ENCODE measurements at places on chromosomes 2 and 18.

DNA sequence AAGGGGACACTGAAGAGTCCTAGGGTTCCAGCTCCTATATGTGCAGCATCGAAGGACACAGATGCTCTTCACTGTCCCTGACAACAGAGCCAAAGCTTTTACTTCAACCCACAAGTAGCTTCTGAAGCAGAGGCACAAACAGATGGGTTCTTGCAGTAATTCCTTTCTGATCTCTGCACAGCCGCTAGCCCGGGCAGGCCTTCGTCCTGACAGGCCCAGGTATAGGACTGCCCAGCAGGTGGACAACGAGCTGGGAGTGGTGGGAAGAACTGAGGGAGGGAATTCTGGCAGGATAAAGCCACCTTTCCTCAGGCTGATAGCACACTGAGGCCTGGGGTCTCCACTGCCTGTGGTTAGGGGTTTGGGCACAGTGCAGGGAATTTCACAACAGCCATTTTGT lies 94.8 kb downstream of the RHOB start:
- H3K27me3 ChIP-seq = peaks cover 14% of the 10 kb centered on the region
- DNase-seq = no peak
- H3K4me1 ChIP-seq = peaks cover 3% of the 10 kb centered on the region
- H3K36me3 ChIP-seq = no peaks in the 10 kb centered on the region
- H3K4me3 ChIP-seq = no peak overlapping the region

DNA sequence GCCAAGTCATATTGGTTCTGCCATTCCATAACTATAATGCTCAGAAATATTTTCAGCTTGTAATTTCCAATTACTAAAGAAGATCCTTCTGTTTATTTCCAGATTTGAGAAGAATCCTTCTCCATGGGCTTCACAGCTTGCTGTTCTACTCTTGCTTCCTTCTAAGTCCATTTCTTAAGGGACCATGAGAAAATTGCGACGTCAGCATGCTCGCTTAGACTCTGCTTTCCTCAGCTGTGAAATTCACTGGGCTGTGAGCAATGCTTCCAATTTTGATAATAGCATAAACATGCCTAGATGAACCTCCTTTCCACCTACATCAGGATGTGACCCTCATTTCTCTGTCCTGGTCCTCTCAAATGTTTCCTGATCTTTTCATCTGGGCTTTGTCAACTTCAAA lies 145.3 kb upstream of the CDH20 start:
- no peak overlapping the region for H3K27ac ChIP-seq
- no peaks in the 10 kb centered on the region for H3K4me1 ChIP-seq
- no peak overlapping the region for H3K4me3 ChIP-seq
- no peak for DNase-seq

- no peaks in the 10 kb centered on the region for H3K36me3 ChIP-seq
- H3K4me1 ChIP-seq = peaks cover 9% of the 10 kb centered on the region
- DNase-seq = no peak
- no peak overlapping the region for H3K27ac ChIP-seq
- H3K4me3 ChIP-seq = no peak overlapping the region
- no peaks in the 10 kb centered on the region for H3K27me3 ChIP-seq
These were observed 257.8 kb upstream of the STON1 start for GRCh38 chr2:48272199-48272598.

GRCh38 chr2:60371681-60372080 lies 181.8 kb downstream of the BCL11A start:
- no peak overlapping the region for H3K4me3 ChIP-seq
- H3K36me3 ChIP-seq = no peaks in the 10 kb centered on the region
- H3K27me3 ChIP-seq = no peaks in the 10 kb centered on the region

DNA sequence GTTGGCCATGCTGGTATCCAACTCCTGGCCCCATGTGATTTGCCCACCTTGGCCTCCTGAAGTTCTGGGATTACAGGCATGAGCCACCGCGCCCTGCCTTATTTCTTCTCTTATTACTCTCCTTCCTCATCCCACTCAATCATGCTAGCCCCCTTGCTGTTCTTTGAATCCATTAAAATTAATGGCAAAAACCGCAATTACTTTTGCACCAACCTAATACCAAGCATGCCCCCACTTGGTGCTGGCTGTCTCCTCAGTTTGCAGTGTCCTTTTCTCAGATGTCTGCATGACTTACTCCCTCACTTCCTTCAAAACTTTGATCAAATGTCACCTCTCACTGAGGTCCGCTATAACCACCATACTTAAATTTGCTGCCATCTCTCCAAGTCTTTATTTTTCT lies 34.6 kb downstream of the DYTN start:
- no peak overlapping the region for H3K4me3 ChIP-seq
- no peak overlapping the region for H3K27ac ChIP-seq
- H3K4me1 ChIP-seq = no peaks in the 10 kb centered on the region
- peaks cover 11% of the 10 kb centered on the region for H3K27me3 ChIP-seq
- no peak for DNase-seq

- no peaks in the 10 kb centered on the region for H3K36me3 ChIP-seq
- H3K4me3 ChIP-seq = no peak overlapping the region
- no peaks in the 10 kb centered on the region for H3K27me3 ChIP-seq
- H3K4me1 ChIP-seq = no peaks in the 10 kb centered on the region
These were observed 86.4 kb downstream of the TCF4 start for GRCh38 chr18:55501579-55501978.

- no peaks in the 10 kb centered on the region for H3K36me3 ChIP-seq
- peaks cover 8% of the 10 kb centered on the region for H3K4me1 ChIP-seq
- peak; percentile 85 for DNase-seq
These were observed 6.3 kb upstream of the STAT1 start for GRCh38 chr2:191020221-191020741.

DNA sequence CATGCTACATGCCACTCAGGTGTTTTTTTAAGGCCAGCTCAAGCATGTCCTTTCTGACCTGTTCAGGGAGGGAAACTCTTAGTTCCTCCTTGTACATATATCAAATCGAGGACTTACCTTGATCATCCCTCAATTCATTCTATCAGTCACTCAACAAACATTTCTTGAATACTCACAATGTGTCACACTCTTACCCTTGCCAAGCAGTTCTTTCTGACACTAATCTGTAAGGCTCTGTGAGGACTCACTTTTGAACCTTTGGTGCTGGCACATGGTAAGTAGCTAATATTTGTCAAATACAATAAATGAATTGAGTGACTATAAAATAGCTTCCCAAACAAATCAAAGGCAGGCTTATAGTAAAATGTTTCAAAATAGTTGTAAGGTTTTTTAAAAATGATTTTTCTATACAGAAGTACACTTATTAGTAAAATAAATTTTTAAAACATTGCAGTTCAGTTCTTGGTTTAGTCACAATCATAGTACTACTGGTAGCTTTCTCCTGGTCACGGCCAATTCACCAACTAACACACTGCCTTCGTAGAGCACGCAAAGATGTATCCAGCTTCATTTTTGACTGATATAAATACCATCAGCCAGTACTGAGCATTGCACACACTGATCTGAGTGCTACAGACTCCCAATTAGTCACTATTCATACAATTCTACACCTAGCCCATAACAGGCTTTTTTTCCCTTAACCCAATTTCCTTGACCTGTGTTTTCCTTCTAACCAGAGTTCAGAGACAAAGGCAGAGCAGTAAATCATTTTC lies 50.9 kb downstream of the ZEB2 start:
- DNase-seq = no peak
- H3K36me3 ChIP-seq = peaks cover 16% of the 10 kb centered on the region
- no peak overlapping the region for H3K27ac ChIP-seq
- peaks cover 47% of the 10 kb centered on the region for H3K4me1 ChIP-seq
- H3K4me3 ChIP-seq = no peak overlapping the region

GRCh38 chr2:66854298-66854697 lies 419.4 kb downstream of the MEIS1 start:
- no peak for DNase-seq
- H3K4me3 ChIP-seq = no peak overlapping the region
- no peaks in the 10 kb centered on the region for H3K4me1 ChIP-seq
- H3K36me3 ChIP-seq = no peaks in the 10 kb centered on the region

- DNase-seq = no peak
- H3K36me3 ChIP-seq = no peaks in the 10 kb centered on the region
- H3K27ac ChIP-seq = no peak overlapping the region
- H3K4me3 ChIP-seq = no peak overlapping the region
- no peaks in the 10 kb centered on the region for H3K27me3 ChIP-seq
These were observed 47.0 kb downstream of the CXCR4 start for GRCh38 chr2:136070913-136071312.

- no peaks in the 10 kb centered on the region for H3K36me3 ChIP-seq
- no peaks in the 10 kb centered on the region for H3K4me1 ChIP-seq
- H3K4me3 ChIP-seq = no peak overlapping the region
- H3K27ac ChIP-seq = no peak overlapping the region
- H3K27me3 ChIP-seq = peaks cover 34% of the 10 kb centered on the region
These were observed 166.5 kb upstream of the COPS8 start for GRCh38 chr2:236919209-236919608.

- H3K4me3 ChIP-seq = peak overlapping the region; percentile 5
- no peak for DNase-seq
- no peaks in the 10 kb centered on the region for H3K27me3 ChIP-seq
These were observed 63.5 kb downstream of the HDAC4 start for GRCh38 chr2:239337122-239337876.

DNA sequence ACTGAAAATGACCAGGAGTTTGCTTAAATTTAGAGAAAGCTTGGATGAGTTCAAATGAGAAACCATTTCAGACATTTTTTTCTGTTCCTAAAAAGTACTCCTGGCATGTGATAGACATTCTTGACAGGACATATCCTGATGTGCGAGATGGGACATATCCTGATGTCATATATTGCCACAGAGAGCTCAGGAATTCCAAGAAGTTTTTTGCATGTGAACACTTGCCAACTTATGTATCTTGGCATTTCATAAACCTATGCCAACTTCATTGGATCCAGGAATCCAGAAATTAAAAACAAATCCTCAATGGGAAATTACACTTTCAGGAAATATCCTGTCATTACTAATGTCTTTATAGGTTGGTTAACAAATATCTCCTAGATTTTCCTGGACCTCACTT lies 2.9 kb upstream of the SERPINB3 start:
- H3K4me1 ChIP-seq = no peaks in the 10 kb centered on the region
- no peak overlapping the region for H3K27ac ChIP-seq
- H3K4me3 ChIP-seq = no peak overlapping the region

DNA sequence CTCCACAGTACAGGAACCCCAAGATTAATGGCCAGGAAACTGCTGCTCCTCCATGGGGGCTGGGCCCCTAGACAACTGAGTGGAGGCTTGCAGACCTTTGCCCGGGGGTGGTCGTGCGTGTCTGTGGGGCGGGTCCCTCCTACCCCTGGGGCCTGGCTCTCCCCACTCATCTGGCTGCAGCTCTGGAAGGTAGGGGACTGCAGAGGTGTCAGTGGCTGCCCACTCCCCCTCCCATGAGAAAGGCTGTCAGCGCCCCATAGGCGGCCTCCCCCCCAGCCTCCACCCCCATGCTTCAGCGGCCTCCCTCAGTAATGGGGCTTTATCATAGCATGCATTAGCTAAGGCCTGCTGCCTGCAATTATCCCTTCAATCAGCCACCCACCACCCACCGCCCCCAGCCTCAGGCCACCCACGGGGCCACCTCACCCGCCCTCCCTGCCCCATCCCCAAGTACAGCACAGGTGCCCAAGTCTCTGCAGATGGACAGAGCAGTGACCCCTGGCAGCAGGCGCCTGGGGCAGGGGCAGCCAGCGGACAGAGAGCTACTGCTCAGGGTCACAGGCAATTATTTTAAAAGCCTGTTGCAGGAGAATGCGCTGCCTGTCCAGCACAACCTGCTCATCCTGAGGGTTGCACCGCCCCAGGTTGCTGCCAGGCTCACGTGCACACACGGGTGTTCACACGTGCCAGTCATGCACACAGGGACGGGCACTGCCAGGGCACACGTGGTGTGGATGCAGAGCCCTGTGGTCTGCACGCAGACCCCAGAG lies 9.1 kb upstream of the ECEL1 start:
- no peak overlapping the region for H3K4me3 ChIP-seq
- no peak for DNase-seq
- no peak overlapping the region for H3K27ac ChIP-seq
- H3K4me1 ChIP-seq = no peaks in the 10 kb centered on the region

GRCh38 chr2:69618362-69618761 lies 25.2 kb downstream of the AAK1 start:
- H3K27me3 ChIP-seq = no peaks in the 10 kb centered on the region
- no peak for DNase-seq
- H3K27ac ChIP-seq = no peak overlapping the region
- H3K36me3 ChIP-seq = peaks cover 11% of the 10 kb centered on the region
- no peak overlapping the region for H3K4me3 ChIP-seq

DNA sequence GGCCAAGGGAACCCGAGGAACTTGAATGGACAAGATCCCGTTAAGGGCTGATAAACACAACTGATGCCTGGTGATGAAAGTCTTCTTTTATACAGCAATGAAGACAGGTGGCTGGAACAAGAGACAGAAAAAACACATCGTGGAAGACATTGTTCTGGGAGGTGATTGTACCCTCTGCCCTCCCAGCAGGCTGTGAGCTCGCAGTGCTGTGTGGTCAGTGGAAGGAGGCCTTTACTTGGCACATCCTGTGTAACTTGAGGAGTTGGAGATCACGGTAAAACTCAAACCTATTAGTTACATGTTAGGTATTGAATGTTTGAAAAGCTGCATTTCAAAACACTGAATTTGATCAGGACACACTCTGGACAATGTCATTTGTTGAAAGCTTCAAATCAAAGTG lies 249.9 kb upstream of the EPAS1 start:
- no peak for DNase-seq
- H3K27ac ChIP-seq = no peak overlapping the region
- H3K4me3 ChIP-seq = no peak overlapping the region
- peaks cover 2% of the 10 kb centered on the region for H3K36me3 ChIP-seq

GRCh38 chr18:36139245-36139644 lies 9.5 kb downstream of the ELP2 start:
- H3K27me3 ChIP-seq = no peaks in the 10 kb centered on the region
- no peak overlapping the region for H3K4me3 ChIP-seq
- H3K4me1 ChIP-seq = peaks cover 24% of the 10 kb centered on the region
- H3K36me3 ChIP-seq = peaks cover 88% of the 10 kb centered on the region
